ENCODE measurements at places on chromosomes 13 and 19.

DNA sequence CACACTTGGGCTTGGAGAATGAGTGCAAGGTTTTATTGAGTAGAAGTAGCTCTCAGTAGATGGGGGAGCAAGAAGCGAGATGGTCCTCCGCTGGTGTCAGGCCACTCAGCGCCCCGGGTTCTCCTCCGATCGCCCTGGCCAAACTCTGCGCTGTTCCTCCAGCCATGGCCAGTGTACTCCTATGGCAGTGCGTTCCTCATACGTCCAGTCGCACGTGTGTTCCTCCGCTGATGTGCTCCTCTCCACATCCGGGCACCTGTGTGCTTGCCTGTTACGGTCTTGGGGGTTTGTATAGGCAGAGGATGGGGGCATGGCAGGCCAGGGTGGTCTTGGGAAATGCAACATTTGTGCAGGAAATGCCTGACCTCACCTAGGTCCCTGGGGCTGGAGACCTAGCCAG, 1899.4 kb downstream of the PCDH9 start:
- no peak for DNase-seq

- no peak for DNase-seq
Observed at GRCh38 chr19:53546758-53547513, 9.0 kb downstream of the ZNF331 start.

- no peak for DNase-seq
Observed at GRCh38 chr19:43997631-43998290, 5.0 kb upstream of the ZNF230 start.

- peak; percentile 75 for DNase-seq
Observed at GRCh38 chr13:84400706-84401105, 518.4 kb upstream of the SLITRK1 start.

- DNase-seq, result no peak
Observed at GRCh38 chr13:78632996-78633395, 26.0 kb downstream of the OBI1 start.

- no peak for DNase-seq
Observed at GRCh38 chr19:33195645-33196347, 1.7 kb downstream of the LRP3 start.

- no peak for DNase-seq
Observed at GRCh38 chr19:1167687-1168571, 6.1 kb downstream of the SBNO2 start.

GRCh38 chr19:13957051-13957450, 4.7 kb downstream of the DCAF15 start:
- DNase-seq, result no peak

GRCh38 chr19:46426506-46427162, 2.1 kb downstream of the PNMA8C start:
- DNase-seq, result peak; percentile 96

GRCh38 chr19:9917321-9917720, 19.0 kb downstream of the OLFM2 start:
- DNase-seq, result peak; percentile 86

DNA sequence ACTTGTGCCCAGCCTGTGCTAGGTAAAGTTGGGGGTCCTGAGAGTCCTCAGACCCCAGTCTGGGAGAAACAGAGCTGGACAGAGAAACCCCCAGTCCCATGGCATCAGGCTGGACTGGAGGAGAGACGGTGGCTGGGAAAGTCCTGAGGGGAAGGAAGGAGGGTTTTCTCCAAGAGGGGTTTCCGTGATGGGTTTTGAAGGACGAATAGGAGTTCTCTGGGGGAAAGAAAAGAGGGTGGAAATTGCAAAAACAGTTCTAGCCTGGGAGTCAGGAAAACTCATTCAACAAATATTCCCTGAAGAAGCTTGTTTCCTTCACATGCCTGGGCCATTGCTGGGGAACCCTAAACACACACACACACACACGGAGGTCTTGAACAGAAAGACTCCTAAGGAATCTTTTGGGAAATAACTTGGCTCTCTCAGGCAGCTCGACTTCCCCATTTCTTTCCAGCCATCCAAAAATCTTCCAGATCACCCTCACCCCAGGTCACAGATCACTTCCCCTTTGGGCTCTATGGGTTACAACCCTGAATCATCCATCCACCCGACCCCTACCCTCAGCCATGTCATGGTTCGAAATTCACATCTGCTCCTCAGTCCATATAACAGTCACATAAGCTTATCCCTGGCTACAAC, 47.5 kb downstream of the COLGALT1 start:
- no peak for DNase-seq

DNA sequence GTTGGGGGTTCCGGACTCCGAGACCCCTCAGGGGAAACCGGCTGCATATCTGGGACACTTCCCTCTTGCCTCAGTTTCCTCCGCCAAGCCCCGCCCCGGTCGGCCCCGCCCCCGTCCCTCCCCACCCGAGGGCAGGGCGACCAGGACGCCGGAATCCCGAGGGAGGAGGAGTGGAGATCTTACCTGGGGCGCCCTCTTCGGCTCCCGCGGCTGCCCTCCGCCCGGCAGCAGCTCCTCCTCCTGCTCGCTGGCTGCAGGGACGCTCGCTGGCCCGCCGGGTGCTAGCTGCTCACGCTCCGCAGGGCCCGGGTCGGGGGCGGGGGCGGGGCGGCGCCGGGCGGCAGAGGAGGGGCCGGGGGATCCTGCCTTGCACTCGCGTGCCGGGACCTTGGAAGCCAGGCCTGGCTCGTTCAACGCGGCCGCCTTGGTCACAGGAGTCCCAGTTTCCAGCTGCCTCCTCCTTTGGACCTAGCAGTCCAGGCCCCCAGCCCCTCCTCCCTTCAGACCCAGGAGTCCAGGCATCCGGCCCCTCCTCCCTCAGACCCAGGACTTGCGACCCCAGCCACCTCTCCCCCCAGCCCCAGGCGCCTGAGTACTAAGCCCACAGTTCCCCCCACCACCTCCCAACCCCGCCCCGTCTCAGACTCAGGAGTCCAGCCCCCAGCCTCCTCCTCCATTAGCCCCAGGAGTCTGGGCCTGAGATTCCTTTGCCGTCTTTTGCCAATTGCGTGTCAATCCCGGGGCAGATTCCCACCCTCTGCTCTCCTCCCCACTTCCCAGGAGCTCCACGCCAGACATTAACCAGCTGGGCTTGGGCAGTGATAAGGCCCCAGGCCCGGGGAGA, at the start of gene NTF4:
Gene NTF4, minus strand, starts transcription at position 51 of the 844 bp plus-strand sequence. CDS start 2,821 bp downstream, outside the sequence.
- DNase-seq, result peak; percentile 61

DNA sequence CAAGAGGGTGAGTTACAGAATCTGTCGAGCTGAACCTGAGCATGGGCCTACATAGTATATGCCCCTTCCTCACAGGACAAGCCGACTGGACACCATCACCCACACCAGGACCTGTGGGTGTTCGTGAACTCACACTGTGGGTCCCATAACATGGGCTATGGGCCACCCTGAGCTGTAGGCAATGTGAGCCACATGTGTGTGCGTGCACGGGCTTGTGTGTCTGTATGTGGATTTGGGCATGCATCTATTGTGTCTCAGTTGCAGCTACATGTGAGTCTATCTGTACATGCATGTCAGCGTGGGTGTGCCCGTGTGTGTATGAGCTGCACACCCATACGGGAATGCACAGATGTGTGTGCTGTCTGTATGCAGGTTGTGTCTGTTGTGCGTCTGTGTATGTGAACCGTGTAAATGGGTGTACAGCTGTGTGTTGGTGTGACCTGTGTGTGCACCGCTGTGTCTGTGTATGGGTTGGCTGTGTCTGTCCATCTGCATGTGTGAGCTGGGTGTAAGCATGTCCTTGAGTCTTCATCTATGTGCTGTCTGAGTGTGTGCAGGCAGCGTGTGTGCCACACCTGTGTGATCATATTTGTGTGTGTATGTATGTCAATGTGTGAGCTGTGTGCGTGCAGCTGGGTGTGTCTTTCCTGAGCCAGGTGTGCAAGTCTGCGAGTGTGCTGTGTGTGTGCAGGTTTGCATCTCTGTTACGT, 1.7 kb downstream of the NOTCH3 start:
- DNase-seq, result no peak

DNA sequence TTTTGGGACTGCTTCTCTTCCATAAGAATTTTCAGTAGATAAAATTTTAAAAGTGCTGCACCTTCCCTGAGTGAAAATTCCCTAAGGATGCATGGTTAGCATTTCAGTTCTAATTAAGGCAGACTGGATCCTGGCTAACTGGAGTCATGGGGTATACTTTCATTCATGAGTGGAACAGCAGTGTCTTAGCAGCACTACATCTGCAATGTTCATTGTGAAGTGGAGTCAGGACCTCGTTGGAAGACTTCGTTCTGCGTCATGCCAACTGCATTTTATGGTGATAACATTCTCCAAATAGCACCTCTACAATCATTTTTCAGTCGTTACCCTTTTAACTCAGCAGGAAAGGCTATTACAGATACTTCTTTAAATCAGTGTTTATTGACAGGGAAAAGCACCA, 25.5 kb downstream of the PHF11 start:
- no peak for DNase-seq

DNA sequence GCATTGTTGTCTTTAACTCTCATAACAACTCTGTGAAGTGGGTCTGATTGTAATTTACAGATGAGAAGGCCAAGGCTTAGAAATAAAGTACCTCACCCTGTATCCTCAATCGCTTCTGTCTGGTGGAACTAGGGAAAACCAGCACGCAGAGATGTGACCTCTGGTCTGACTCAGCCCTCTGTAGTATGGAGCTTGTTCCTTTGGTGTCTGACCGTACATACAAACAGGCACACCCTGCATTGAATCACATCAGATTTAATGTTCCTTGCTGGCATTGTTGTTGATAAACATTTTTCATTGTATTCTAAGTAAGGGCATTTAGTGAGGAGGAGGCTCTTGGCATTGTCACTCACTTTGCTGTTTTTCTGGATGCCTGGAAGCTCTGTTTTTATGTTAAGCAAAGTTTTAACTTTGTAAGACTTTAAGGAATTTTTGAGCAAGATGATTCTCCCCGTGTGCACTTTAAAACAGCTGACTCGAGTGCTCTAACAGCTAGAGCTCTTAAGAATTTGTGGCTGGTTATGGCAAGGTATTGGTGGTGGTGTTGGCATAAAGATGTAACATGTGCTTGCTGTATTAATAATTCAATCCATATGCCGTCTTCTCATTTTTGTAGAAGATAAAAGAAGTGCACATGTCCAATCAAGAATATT, 89.0 kb upstream of the SPATA13 start:
- peak; percentile 72 for DNase-seq

DNA sequence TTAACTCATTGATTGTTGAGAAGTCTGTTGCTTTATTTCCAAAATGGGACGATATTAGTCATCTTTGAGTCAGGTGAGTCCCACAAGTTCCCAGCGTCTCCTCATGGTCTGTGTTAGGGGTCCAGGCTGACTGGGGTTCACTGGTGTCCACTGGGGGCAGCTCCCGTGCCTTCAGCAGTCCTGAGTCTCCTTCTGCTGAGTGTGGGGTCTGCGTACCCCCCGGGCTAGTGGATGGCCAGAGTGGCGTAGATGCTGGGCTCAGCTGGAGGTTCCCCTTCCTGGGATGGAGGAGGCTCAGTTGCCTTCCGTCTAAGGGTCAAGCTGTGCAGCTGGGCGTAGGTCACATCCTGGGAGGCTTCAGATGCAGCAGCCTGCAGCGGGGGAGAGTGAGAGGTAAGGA, 5.9 kb downstream of the LILRB3 start:
- DNase-seq, result no peak

- no peak for DNase-seq
Observed at GRCh38 chr13:32150239-32150638, 118.7 kb downstream of the FRY start.

GRCh38 chr13:83221813-83222241, 660.4 kb downstream of the SLITRK1 start:
- DNase-seq, result peak; percentile 16

DNA sequence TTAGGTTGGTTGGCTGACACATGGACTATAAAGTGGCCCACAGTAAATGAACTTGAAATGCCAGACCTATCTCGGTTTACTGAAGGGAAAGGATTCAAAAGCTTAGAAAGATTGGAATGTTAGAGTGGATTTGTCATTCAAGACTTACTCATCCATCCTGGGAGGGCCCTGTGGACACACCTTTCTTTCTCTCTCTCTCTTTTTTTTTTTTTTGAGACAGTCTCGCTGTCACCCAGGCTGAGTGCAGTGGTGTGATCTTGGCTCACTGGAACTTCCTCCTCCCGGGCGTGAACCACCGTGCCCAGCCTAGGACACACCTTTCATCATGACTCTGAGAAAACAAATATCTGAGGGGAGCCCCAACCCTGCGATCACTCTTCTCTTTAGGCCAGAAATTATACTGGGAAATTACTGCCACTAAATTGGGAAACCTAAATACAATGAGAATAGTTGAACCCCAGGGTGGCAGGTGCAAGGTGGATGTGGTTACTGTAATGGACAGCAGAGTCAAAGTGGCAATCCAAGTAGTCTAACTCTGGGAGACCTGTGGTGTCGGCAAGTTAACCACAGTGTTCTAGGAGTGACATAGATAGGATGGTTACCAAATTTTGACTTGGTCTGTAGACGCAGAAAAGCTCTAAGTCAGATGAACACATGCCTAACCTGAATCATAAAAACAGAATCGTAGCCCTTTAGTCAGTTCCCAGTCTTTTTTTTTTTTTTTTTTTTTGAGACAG, 47.1 kb upstream of the ZMYM5 start:
- peak; percentile 47 for DNase-seq

GRCh38 chr13:102960959-102961358, 105.3 kb downstream of the SLC10A2 start:
- DNase-seq, result no peak

DNA sequence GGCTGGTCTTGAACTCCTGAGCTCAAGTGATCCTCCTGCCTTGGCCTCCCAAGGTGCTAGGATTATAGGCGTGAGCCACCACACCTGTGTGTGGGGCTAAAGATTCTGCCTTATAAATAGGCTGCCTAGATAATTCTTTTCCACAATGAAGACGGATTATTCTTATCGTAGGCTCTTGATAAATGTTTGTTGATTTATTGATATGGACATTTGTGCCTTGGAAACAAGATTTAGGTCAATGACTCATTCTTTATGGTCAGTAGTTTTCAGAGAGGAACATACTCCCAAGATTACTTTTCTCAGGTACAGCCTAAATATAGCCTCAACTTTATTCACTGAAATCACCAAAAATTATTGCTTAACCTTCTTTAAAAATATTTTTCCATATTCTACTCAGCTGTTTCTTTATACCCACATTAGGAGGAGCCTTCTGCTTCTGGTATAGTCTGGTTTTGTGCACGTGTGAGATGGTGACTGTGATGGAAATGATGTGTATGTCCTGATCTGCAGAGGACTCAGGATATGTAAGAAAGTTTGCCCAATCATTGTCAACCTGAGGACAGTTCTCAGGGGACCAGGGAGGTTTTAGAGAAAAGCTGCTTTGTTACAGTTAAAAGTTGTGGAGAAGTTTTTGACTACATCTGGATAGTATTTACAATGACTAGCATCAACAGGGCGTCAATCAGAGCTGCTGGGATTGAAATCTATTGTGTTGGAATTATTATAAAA, 208.9 kb downstream of the DNAJC15 start:
- DNase-seq, result no peak

DNA sequence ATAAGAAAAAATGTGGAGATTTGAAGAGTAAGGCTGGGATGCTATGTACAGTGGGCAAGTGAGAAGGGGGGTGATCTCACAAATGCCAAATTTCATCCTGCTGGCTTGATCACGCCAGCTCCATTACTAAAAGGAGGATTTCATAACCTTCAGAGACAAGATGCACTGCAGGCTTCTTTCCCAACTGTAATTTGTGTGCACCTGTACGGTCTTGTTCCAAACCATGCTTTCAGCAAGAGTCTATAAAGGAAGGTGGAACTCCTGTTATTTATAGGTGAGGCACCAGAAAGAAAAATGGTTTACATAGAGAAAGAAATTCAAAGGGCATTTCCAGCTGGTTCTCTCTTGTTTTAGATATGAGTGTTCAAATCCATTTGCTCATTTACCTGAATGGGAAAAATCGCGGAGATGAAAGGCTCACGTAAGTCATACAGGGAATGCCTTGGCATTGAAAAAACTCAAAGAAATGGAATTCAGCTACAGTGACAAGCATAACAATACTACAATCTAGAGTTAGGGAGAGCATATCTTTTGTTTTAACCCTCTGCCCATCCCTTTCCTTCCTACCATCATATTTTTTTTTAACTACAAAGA, 13.3 kb downstream of the EFNB2 start:
- DNase-seq, result no peak
